ENCODE measurements at places on chromosomes 5 and 9.
A peak's percentile ranks its signal among the peaks of the same experiment; 100 is the strongest.

DNA sequence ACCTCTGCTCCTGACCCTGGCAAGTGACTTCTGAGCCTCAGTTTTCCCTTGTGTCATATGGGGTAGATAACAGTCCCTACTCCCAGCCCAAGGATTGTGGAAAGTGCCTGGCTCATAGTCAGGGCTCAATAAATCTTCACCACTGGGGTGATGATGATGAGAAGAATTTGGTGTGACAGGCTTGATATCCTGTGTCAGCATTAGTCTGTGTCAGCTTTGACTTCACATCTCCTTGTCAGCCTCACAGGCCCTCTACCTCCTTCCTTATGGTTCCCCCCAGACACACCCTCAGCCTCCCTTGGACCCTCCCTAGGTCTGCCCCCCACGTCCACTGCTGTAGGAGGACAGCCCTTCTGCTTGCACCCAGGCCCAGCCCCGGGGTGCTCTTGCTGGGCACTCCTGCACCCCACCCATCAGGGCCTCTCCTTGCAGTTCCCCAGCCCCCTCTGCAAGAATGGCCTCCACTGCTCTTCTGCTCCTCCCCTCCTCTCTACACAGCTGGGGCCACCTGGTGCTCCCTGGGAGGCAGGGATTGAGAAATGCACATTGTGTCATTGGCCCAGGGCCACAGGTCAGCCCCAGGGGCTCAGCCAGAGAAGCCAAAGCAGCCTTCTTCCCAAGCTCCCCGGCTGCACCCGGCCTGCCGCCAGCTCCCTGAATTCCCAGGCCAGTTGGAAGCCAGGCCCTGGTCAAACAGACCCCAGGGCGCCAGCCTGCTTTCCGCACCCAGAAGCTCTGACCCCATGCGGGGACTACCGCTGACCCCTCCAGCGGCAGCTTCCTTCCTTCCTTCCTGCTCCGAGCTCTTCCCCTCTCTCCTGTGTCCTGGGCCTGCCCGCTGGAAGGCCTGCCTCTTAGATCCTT, 7.7 kb downstream of the FGFR4 start:
- no peak for DNase-seq

- no peak for DNase-seq
These were observed 315.6 kb upstream of the KLF4 start for GRCh38 chr9:107805201-107805600.

DNA sequence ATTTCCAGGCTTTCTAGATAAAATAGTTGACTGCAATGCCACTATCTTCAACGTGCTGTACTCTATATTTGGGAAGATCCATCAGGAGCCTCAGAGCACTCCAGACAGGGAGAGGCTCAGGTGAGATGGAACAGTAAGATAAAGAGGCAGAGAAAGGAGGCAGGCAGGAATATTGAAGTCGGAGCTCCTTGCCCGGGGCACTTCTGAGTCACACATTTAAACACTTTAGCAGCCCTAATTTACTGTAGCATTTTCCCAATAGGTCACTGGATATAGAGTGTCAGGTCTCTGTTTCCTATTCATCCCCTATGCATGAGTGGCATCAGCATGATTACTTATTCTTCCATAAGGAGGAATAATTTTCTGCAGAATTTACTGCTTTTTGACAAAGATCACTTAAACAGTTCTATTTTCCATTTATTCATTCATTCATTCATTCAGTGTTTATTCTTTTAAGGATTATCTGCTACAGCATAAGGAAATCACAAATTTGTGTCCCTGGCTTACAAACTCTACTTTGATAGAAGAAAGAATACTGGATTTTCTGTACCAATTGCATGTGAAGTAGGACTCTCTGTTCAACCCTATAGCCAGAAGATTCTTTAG, 170.7 kb downstream of the MAPKAP1 start:
- no peak for DNase-seq

DNA sequence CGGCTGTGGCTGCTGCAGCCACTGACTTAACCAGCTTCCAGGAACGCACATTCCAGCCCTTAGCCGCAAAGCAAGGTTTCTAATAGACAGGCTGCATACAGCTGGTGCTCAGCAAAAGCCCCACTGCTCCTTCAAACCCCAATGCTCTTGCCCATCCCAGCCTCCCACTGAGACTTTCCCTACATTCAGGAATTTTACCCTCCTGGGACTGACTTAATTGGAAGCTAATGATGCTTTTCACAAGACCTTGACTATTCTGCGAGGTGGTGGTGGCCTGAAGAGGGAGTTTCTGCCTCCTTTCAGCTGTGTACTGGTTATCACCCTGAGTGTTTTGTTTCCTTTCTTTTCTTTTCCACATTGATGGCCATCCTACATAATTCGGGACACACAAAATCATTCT, 164.9 kb upstream of the IRX1 start:
- DNase-seq, result no peak

- no peak for DNase-seq
These were observed 12.0 kb upstream of the AOPEP start for GRCh38 chr9:94714494-94714893.

DNA sequence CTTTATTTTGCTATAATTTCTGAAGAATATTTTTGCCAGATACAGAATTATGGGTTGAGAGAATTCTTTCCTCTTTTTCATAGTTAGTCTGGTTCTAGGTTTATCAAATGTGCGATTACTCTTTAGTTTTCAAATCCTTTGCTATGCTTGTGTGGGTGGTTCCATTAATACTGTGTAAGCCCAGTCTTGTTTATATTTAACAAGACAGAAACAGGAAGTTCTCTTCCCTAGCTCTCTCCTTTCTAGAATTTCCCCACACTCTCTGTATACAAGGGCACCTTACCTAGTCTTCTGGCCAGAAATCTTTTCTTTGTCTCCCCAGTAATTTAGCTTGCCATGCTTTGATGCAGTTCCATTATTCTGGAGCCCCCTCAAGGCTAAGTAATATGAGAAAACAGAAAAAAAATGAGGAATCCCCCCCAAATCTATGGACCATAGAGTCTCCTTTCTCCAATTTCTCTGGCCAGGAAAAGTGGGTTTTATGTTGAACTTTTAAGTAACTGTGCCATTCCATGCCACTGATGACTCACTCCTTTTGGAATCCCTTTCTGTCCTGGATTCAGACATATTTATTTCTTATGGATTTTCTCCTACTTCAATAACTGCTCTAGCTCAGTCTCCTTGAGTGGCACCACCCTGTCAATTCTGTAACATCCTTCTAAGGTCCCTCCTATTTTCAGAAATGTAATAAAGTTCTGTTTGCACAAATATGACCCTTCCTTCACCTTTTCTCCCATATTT, 1714.1 kb downstream of the EFNA5 start:
- no peak for DNase-seq

DNA sequence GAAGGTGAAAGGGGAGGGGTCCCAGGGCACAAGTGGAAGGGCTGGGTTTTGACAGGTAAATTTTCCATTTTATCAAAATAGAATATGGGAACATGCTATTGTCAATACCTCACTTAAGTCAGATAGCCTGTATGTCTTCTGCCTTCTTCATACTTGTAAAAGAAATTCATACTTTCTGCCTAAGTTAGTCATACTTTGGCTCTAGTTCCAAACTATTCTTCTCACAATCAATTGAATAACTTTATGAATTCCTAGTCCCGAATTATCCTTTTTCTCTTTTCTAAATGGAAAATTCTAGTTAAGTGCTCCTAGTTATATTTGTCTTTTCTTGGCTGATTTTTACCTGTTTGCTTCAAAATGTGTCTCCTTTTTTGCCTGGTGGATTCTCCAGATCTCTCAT, 271.4 kb downstream of the CSNK1G3 start:
- DNase-seq, result no peak

DNA sequence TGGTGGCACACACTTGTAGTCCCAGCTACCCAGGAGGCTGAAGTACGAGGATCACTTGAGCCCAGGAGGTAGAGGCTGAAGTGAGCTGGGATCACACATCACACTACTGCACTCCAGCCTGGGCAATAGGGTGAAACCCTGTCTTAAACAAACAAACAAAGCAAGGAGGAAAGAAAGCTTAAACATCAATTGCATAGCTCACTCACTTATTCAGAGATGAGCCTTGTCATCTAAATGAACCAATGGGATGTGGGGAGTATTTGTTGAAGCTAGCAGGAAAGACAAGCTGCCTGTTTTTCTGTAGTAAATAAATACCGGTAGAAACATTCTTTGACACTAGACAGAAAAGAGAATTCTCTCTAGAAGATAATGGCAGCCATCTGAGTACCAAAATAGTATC, 161.0 kb upstream of the SLC12A2 start:
- DNase-seq, result no peak

DNA sequence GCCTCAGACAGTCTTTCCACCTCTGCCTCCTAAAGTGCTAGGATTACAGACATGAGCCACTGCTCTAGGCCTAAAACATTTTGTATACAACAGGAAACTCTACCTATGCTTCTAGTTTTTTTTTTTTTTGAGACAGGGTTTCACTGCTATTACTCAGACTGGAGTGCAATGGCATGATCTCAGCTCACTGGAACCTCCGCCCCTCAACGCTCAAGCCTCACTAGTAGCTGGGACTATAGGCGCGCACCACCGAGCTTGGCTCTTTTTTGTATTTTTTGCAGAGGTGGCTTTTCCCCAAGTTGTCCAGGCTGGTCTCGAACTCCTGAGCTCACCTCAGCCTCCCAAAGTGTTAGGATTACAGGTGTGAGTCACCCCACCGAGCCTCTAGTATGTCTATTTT, 5.4 kb downstream of the HSPA9 start:
- no peak for DNase-seq

DNA sequence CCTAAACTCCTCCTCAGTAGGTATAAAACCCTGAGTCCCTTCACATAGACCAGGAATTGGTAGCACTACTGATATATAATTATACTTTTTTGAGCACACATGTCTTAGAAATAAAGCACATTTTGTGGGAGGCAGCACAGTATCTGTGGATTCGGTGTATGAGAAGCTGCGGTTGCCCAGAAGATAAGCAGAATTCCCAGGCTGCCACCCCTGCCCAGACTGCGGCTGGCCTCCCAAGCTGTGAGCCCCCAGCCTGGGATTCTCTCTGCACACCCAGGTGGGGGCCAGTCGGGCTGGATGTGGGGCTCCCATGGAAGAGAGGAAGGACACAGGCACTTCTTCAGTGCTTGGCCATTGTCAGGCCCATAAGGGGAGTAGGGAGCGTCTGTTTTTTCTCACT, 25.6 kb upstream of the ANGPTL2 start:
- no peak for DNase-seq

DNA sequence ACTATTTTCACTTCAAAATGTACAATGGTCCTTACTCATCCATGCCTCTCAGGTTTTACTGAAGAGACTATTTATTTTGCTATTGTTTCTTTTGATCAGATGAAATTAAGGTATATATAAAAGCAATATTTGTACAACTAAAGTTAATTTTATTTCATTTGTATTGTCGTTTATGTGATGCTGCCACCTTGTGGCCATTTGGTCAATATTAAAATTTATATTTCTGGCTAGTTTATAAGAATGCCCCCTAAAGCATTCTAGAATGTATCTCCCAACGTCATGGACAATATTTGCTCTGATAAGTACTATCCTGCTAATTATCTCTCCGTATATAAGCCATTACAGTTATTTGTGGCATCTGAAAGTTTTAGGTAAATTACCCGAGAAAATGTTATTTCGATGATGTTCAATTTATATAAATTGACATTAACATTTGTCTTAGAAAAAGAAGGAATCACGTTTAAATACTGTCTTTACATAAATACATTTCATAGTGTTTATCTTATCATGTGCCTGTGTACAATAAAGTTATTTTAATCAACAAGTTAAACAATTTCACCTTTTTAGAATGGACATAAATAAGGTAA, 680.0 kb downstream of the TAF11L14 start:
- peak; percentile 67 for DNase-seq

- DNase-seq, result no peak
These were observed 79.4 kb downstream of the ZNF366 start for GRCh38 chr5:72427488-72428437.

GRCh38 chr5:148811756-148812155, 14.7 kb upstream of the ADRB2 start:
- DNase-seq, result no peak

- DNase-seq, result no peak
These were observed 14.0 kb downstream of the MAP3K1 start for GRCh38 chr5:56829137-56829908.

DNA sequence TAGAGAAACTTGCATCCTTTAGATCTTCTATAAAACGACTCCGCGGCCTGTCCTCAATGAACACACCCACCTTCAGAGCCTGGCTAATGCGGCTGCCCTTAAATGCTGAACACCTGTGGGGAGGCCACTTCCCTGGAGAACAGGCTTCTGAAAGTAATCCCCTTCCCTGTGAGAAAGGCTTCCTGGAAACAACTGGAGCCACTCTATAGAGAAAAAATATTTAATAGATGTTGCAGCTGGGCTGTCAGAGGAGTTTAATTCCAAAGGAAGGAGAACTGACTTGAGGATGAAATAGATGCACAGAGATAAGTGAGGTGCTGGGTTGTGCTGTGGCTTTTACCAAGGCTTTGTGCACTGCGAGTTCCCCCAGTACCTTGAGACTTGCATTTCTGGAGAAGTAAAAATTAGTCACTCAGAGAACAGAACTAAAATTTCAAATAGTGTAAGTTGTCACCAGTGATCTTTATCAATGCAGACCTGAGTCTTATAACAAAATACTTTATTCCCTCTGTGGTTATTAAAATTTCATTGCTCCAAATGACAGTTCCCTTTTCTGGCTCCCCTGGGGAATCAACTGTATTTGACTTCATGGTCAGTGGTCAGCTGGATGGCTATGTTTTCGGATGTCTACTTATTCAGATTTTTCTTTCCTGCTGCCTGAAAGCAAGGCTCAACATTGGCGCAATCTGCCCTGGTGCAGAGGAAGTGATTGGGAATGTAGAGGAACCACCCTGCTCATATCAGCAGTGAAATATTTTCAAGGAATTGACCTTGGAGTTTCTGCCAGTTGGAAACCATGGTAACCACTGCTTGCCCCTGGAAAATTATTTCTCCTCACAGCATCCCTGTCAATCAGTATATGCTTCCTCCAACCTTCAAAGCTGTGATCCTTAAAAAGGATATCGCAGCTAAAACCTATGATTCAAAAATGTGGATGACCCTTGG, 238.8 kb downstream of the SMARCA2 start:
- no peak for DNase-seq

DNA sequence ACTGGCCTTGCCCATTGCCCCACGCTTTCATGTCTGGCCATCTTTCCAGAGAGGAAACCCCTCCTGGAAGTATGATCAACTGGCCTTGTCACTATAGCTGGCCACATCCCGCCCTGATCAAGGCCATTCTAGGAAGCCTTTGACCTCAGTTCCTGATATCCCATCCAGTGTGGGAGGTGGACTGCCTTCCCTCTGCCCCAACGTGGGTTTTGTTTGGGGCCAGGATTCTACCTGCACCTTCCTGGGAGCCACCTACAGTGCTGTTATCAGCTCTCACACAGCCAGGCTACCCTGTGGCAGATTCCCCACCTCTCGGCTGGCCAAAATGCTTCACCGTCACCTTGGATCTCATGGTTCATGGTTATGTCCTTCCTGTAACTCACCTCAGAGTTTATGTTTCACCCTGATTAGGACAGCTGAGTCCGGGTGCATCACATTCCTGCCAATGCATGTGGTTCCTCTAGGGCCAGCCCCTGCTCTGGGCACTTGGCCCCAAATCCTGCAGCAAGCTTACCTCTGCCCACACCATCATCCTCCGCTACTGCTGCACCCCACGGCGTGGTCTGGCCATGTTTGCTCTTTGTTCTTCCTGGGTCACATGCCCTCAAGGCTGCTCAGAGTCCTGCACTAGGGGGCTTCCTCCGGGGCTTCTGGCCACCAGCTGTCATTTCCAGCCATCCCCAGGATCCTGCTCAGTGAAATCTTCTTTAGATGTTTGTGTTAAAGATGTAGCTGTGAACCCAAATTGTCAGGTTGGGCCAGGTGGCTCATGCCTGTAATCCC, 24.2 kb upstream of the S1PR3 start:
- no peak for DNase-seq

Measured in NCI-H748 treated with DMSO at 0.1 percent for 48 hours (cell line).